ENCODE measurements at places on chromosomes 12 and 14.

DNA sequence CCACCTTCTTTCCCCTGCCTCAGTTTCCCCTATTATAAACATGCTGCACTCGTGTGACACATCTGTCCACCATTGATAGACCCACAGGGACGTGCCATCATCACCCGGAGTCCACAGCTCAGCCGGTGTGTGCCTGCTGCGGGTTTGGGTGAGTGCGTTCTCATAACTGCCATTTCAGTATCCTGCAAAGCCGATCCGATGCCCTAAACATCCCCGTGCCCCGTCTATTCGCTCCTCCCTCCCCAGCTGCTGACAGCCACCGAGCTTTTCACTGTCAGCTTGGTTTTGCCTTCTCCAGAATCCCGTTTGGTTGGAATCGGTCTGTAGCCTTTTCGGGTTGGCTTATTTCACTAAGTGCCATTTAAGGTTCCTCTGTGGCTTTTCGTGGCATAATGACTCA, 3.9 kb downstream of the LRCOL1 start:
- DNase-seq = no peak

DNA sequence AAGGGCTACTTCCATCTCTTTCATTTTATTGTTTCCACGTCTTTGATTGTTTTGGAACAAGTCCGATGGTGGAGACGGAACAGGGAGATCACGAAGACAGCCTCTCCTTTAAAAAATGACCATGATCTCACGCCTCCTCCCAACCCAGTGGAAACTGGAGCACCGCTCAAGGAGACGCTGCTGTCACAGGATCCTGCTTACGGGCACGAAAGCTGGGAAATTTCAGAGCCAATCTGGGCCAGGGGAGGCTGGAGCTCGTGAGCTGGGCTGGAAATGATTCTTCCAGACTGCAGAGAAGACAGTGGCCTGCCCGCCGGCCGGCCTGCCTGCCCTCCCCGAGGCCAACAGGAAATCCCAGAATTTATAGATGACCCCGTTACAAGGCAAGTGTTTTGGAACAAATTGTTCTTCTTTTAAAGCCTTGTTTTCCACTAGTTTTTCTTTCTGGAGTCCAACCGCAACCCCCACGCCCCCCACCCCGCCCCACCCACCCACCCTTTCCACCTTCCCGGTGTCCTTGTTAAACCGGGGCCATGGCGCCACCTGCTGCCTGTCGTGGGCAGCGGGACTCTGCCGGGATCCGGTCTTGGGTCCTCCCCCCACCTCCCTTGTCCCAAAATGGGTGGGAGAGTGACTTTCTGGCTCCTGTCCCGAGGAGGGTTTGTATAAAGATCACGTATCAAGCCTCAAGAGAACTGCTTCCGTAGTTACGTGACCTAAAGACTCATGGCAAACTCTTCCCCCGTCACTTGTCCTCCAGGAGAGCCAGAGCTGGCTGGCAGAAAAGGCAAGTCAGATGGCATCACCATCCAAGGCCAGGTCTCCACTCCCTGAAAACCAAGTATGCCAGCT, 40.3 kb downstream of the MAP1LC3B2 start:
- DNase-seq = no peak

DNA sequence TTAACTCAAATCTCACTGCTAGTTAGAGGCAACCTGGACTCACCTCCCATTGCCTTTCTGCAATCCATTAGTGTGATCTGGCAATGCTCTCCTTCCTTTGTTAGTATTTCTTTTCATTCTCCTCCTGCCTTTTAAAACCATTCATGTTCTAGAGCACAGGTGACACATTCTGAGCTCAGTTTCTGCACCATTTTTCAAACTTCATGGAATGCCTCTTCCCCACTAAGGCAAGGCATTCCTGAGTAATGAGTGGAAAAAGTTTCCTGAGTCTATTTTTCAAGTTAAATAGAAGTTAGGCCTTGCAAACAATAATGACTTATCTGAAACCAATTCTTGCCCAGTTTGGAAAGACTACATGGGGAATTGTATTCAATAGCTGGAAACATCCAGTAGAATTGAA, 1001.8 kb downstream of the BCL11B start:
- no peak for DNase-seq

- DNase-seq = no peak
These were observed 33.2 kb downstream of the MARK3 start for GRCh38 chr14:103418481-103418818.

DNA sequence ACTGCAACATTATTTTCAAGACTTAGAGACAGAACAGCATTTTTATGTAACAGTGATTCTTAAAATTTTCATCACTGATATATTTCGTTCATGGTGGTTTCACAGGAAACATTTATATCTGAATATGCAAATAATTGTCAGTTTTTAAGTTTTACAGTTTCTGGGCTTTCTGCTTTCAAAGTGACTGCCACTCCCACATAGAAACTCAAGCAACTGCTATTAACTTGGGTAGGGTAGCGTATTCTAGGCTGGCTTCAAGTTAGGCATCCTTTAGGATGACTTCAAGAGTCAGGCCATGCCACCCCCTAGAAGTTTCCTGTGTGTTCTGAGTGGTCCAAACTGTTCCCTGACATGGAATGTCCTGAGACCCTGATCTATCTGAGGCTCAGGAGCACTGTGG, 123.6 kb upstream of the TSPAN8 start:
- DNase-seq = no peak

Measured in NCI-H748 treated with DMSO at 0.1 percent for 48 hours (cell line).